ENCODE measurements at places on chromosomes 16 and 17.

- no peak for DNase-seq
- no peak overlapping the region for H3K4me3 ChIP-seq
- H3K4me1 ChIP-seq, result no peaks in the 10 kb centered on the region
- H3K27me3 ChIP-seq, result no peaks in the 10 kb centered on the region
- H3K36me3 ChIP-seq, result no peaks in the 10 kb centered on the region
- H3K27ac ChIP-seq, result no peak overlapping the region
Observed at GRCh38 chr17:55002458-55002857, 33.9 kb downstream of the STXBP4 start.

- peaks cover 5% of the 10 kb centered on the region for H3K4me1 ChIP-seq
- peaks cover 44% of the 10 kb centered on the region for H3K36me3 ChIP-seq
- no peak overlapping the region for H3K4me3 ChIP-seq
Observed at GRCh38 chr17:3699951-3700350, 4.0 kb upstream of the P2RX5 start.

DNA sequence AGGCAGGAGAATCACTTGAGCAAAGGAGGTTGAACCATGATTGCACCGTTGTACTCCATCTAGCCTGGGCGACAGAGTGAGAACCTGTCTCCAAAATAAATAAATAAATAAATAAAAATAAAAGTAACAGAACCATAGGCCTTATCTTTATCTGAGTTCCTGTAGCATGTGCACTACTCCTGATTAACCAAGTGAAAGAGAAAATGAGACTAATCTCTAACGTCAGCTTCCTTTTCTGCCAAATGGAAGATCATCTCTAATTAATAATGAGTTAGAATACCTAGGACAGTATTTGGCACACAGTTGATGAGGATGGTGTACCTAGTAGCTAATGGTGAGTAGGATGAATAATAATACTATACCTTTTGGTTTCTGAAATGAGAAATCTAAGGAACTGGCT lies 520.4 kb downstream of the WWOX start:
- peaks cover 3% of the 10 kb centered on the region for H3K36me3 ChIP-seq
- peaks cover 2% of the 10 kb centered on the region for H3K4me1 ChIP-seq
- no peak overlapping the region for H3K27ac ChIP-seq
- no peaks in the 10 kb centered on the region for H3K27me3 ChIP-seq
- H3K4me3 ChIP-seq, result no peak overlapping the region

DNA sequence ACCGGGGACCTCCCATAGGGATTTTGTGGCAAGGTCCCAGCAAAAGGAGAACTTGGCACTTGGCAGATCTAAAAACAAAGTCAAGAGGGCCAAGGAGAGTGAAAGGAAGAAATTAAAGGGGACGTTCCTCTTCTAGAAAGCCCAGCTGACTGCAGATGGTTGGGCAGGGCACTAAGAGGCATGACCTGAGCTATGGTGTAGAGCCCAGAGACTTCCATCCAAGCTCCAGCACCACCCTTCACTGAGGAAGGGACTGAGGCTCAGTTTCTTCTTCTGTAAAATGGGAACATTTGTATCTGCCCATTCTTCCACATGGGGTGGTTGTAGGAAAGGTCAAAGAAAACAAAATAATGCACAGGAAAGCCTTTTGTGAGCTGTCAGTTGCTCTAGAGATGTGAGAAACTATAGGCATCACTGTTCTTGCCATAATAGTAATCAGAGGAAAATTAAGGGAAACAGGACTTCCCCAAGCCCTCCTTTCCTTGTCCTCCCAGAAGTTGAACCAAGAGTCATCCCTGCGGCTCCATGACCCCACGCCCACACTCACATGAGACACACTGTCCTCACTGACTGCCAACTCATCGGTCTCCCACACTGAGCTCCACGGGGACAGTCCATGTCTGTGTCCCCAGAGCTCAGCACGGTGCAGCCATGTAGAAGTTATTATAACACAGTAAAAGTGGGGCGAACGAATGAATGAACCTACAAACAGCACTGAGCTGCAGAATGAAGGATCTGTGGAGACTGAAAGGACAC lies 10.4 kb downstream of the CD300LF start:
- H3K27me3 ChIP-seq, result peaks cover 13% of the 10 kb centered on the region
- peaks cover 2% of the 10 kb centered on the region for H3K4me1 ChIP-seq
- H3K27ac ChIP-seq, result no peak overlapping the region

- peaks cover 31% of the 10 kb centered on the region for H3K4me1 ChIP-seq
- H3K4me3 ChIP-seq, result peak overlapping the region; percentile 75
- H3K36me3 ChIP-seq, result peaks cover 7% of the 10 kb centered on the region
- DNase-seq, result no peak
- no peaks in the 10 kb centered on the region for H3K27me3 ChIP-seq
Observed at GRCh38 chr17:31486351-31487062, 95.0 kb downstream of the RAB11FIP4 start.

DNA sequence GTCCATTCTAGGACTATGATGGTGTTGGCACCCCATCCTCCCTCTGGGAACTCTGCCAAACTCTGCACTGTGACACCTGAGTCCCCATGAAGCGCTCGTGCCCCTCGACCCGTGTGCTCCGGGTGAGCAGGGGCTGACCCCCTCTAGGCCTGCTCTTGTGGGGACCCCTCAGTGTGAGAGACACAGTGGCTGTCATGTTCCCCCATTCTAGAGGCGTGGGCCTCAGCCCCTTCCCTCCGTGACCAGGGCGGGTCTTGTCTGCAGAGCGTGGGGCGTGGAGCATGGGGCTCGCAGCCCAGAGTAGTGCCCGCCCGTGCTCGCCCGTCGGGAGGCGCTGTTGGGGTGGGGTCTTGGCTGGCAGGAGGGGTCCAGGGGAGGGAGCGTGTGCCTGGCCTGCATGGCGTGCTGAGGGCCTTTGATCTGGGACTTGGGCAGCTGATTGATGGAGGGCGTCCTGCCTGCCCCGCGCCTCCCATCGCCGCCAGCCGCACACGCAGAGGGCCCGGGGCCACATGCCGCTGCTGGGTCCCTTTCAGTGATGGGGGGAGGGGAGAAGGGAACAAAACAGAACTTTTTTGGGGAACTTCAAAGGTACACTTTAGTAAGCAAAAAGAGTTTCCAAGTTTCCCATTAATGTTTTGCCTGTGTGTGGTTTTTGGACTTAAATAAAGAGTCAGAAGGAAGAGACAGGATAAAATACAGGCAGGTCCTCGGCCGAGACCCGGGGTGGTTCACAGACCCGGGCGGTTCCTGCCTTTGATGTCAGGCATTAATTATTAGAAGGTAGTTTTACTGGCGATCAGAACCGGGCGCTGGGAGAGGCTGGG lies 22.5 kb downstream of the CENPX start:
- no peaks in the 10 kb centered on the region for H3K36me3 ChIP-seq
- no peaks in the 10 kb centered on the region for H3K4me1 ChIP-seq
- H3K27me3 ChIP-seq, result no peaks in the 10 kb centered on the region
- H3K27ac ChIP-seq, result no peak overlapping the region
- no peak overlapping the region for H3K4me3 ChIP-seq

- no peaks in the 10 kb centered on the region for H3K4me1 ChIP-seq
- no peaks in the 10 kb centered on the region for H3K36me3 ChIP-seq
- DNase-seq, result no peak
Observed at GRCh38 chr17:66929591-66929990, 34.9 kb upstream of the CACNG4 start.

GRCh38 chr17:76540381-76541300 lies 797 bp downstream of the PRCD start:
- no peak overlapping the region for H3K4me3 ChIP-seq
- H3K27ac ChIP-seq, result no peak overlapping the region
- peak; percentile 24 for DNase-seq
